Bronchial epithelial cell (primary cell): ENCODE measurements at places on chromosomes 12 and 14. TPM values are rescaled to one million over a fixed set of nuclear protein-coding genes. Genes with fewer than 3 reads are reported as not detected.

The GPRC5A gene
- 16.1 and 19.3 TPM in 2 replicates for total RNA-seq

The TAS2R8 gene
- total RNA-seq: not detected in 2 replicates

The LUM gene
- total RNA-seq: 0.38 and 14.2 TPM in 2 replicates

The RPGRIP1 gene
- not detected in 2 replicates for total RNA-seq

The VAMP1 gene
- 0.26 and 3.1 TPM in 2 replicates for total RNA-seq

The AKAP3 gene
- 0.53 and 2.0 TPM in 2 replicates for total RNA-seq

The TMCC3 gene
- total RNA-seq: 5.8 and 8.8 TPM in 2 replicates

DNA sequence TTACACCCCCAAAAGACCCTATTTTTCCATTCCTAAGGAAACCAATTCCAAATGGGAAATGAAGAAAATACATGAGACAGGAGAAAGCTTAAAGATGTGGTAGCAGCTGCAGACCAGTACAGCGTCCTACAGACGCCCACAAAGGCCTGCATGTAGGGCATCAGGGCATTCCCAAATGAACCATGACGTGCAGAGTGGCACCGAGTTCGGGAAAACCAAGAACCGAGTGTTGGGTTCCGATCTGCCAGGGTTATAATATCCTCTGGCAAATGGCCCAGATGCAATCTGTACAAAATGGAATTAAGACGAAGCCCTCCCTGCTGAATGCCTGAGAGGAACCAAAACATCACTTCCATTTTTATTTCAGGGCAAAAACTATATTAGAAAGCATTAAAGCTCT lies 34.4 kb upstream of the SELPLG start:
- no peak for DNase-seq

- peak; percentile 34 for DNase-seq
These were observed 19.1 kb upstream of the ALX1 start for GRCh38 chr12:85260896-85261295.

DNA sequence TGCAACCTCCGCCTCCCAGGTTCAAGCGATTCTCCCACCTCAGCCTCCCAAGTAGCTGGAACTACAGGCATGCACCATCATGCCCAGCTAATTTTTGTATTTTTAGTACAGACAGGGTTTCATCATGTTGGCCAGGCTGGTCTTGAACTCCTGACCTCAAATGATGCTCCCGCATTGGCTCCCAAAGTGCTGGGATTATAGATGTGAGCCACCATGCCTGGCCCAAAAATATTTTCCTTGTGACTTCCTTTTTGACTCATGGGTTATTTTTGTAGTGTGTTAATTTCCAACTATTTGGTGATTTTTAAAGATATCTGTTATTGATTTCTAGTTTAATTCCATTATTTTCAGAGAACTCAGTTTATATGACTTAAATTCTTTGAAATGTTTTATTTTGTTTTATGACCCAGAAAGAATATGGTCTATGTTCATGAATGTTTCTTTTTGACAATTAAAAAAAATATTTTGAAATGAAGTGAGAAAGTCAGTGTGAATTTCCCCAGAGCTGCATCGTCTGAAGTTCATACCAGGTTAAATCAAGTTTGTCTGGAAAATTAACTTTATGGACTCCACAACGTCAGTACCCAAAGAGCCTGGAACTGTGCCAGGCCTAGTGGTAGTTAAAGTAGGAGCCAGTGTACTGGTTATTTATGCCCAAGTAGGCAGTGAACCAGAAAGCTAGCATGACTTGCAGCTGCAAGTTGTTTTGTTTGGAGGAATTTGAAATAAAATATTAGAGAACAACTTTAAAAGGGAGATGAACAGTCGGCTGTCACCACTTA lies 2.8 kb upstream of the CDKL1 start:
- DNase-seq: peak; percentile 12

- DNase-seq: no peak
These were observed 28.6 kb downstream of the DDX51 start for GRCh38 chr12:132115500-132115899.

DNA sequence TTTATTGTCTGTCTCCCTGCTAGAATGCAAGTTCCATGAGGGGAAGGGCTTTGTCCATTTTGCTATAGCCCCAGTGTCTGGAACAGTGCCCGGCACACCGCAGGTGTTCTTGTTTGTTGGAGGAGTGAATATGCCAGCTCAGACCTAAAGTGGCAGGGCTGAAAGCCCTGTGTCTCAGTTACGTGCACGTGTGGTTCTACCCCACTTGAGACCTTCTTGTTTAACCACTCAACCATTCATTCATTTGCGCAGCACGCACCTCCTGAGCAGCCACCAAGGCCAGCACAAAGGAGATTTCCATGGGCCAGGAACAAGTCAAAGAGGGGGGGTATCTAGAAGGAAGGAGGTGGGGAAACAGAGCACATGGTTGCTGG lies 338.0 kb upstream of the FKBP4 start:
- DNase-seq: no peak

DNA sequence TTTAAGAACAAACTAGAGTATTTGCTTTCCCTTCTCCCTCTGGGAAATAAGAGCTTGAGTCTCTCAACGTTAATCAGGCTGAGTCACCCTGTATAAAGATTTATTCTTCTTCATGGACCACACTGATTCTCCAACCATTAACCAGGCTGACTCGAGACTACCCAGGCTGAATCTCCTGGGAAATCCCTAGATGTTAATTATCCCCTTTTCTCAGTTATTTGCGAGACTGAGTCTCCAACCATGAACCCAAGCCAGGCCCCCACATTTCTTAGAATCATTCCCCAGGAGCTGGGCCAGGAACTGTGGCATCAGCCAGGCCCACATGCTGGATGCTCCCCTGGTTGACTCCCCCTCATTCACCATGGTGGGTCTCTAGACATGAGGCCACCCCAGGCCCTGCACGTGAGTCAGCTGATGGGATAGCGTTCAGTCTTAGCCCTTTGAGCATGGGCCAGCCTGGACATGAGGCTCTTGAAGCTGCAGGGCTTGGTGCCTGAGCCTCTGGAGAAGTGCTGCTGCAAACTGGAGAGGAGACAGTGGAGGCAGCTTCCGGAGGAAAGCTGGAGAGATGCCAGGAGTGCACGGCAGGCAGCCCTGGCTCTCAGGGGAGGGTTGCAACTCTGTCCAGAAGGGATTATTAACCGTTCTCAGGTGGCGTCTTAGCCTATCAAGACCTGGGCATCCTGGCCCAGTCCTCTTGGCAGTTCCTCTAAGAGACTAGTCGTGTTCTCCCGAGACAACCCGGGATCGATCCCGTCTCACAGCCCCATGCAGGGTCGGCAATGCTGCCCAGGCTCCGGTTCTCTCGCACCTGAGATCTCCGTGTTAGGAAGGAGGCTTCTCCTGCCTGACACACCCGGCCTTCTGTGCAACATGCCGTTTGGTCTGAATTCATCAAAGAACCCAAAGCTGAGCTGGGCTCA lies 296.6 kb downstream of the ADGRD1 start:
- no peak for DNase-seq

- no peak for DNase-seq
These were observed 206.1 kb downstream of the PCNX1 start for GRCh38 chr14:71113376-71113775.

DNA sequence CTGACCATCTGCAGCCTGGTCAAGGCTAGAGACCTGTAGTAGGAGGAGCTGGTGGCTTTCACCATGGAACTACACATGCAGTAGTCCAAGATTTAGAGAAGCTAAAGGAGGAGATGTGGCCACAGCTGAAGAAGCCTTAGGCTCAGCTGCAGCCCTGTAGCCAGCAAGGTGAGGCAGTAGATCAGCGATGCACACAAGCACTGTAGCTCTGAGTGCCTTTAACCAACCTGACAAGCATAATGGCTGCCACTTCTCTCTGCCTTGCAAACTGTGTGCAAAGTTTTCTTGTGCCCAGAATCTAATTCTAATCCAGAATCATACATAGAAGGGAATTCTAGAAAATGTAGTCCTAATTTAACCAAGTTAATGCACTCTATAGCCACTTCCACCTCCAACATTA lies 159.0 kb upstream of the ARID2 start:
- DNase-seq: no peak

DNA sequence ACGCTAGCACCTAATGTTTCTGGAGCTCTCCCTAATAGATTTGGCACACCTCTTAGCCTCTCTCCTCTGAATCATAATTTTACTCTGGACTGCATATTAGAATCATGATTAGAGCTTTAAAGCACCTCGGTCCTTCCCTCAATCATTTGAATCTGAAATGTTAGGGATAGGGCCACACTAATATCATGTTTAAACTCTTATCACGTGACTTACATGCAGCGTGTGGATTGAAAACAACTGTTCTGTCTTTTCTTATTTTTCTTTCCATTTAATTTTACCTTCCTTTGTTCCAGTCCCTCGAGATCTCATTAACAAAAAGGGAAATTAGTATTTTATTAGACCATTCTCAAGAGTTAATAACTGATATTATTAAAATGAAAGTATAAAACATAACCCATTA lies 762.5 kb upstream of the FLRT2 start:
- DNase-seq: no peak

- no peak for DNase-seq
These were observed 22.3 kb upstream of the GNS start for GRCh38 chr12:64781280-64782190.

DNA sequence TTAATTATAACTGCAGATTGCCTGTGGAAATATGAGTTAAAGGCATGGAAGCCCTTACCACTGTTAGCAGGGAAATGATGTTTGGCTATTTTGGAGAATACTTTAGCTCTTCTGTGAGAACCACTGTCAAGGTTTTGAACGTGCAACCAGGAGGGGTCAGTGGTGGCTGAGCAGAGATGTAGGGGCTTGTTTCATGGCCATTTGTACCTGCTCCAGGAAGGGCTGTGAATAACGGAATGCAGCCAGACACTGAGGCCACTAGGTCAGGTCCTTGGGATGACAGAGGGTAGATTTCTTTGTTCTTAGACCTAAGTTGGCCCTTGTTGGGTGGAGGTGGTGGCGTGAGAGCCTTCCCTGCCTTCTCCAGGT lies 8.3 kb downstream of the TRAF3 start:
- no peak for DNase-seq

- peak; percentile 79 for DNase-seq
These were observed 143.3 kb upstream of the AVPR1A start for GRCh38 chr12:63294327-63294632.

- DNase-seq: no peak
These were observed 170.7 kb downstream of the NOVA1 start for GRCh38 chr14:26427097-26427496.

GRCh38 chr12:66270613-66271012 lies 31.7 kb upstream of the HELB start:
- DNase-seq: no peak

GRCh38 chr14:37974421-37974820 lies 233.3 kb upstream of the SSTR1 start:
- DNase-seq: peak; percentile 14

DNA sequence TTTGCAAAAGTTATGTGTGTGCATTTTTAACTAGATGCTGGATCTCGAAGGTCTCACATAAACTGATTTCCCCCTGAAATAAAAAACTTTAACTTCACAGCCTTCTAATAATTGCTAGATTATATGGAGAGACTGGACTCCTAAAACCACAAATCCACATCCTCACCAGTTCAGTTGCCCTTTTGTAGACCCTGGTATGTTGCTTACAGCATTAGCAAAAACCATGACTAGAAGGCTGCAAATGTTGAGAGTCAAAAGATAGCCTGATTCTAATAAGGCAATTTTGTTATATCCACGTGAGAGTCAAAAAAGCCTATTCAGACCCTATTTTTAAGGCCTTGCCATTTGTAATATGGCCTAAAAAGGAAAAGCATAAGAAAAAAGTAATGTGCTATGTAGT lies 37.4 kb downstream of the RASSF8 start:
- no peak for DNase-seq

- DNase-seq: no peak
These were observed 251.3 kb upstream of the RPL10L start for GRCh38 chr14:46902837-46903236.

GRCh38 chr12:76558684-76559399 lies 729 bp downstream of the OSBPL8 start:
- peak; percentile 23 for DNase-seq

- DNase-seq: no peak
These were observed 153.4 kb downstream of the TMEM132D start for GRCh38 chr12:129750421-129750820.

DNA sequence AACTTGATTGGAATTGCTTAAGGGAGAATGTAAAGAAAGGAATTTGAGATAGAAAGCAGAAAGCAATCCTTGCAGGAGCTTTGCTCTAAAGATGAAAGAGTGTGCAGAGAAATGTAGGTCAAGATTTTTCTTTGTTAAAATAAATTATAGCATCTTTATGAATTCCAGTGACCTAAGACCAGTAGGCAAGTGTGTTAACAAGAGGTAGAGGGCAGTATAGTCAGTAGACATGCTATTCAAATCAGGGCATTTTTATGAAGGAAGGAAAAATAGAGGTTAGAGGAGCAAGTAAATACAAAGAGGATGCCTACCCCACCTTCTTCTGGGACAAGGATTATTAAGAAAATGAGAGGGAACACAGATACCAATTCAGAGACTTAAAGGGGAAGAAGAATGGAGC lies 148.5 kb downstream of the PLCZ1 start:
- DNase-seq: peak; percentile 34

DNA sequence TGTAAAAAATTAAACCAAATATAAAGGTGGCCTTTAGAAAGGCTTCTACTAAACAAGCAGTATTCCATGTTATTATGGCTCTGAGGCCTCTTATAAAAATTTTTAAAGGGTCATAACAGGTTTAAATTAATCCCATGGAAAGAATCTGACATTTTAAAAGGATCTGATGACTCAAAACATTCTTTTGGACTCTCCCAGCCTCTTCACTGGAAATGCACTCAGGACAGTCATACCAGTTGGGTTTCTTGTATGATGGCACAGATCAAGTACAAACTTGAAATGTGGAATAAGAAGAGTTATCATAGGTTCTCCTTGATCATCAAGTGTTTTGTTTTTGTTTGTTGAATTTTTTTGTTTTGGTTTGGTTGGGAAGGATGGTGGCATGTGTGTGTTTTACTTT lies 50.8 kb downstream of the PPP2R5E start:
- DNase-seq: peak; percentile 96

- no peak for DNase-seq
These were observed 21.3 kb downstream of the IL31 start for GRCh38 chr12:122152754-122153153.

GRCh38 chr14:54572316-54572715 lies 5.4 kb downstream of the SAMD4A start:
- peak; percentile 31 for DNase-seq

DNA sequence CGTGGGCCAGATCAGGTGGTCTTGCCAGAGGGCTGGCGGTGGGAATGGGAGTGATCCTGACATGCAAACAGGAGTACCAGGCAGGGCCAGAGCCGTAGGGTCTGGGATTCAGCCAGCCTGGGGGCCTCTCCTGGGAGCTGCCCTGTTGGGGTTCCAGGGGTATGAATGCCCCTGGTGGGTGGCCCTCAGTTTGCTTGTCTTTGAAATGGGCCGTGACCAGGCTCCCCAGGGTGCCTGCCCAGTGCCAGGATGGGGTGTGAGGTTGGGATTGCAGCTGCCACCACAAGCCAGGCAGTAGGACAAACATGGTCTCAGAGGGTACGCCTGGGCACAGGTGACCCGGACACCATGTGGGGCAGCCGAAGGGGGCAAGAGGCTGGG lies 168.8 kb downstream of the KIF26A start:
- DNase-seq: no peak

GRCh38 chr12:123453165-123453564 lies 4.8 kb upstream of the SNRNP35 start:
- DNase-seq: no peak
